ENCODE measurements at places on chromosomes 4 and X.
A peak's percentile ranks its signal among the peaks of the same experiment; 100 is the strongest.

DNA sequence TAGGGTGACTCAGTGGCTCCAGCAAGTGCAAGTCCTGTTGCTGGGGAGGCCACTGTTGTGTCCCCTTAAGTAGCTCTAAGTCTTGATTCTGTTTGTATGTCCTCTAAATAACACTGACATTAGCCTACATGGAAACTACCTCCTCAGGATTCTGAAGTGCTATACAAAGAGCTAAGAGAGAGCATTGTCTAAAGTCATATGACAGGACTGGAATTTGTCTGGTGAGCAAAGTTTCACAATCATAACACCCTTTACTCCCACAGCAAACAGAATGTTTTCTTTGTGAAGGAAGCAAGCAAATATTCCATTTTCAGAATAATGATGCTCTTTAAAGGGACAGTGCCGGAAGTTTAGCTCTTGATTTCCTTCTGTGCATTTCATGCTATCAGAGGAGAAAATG lies 23.4 kb upstream of the CT47A1 start:
- no peak for DNase-seq

GRCh38 chr4:13102092-13102742 lies 381.9 kb downstream of the RAB28 start:
- DNase-seq: no peak

DNA sequence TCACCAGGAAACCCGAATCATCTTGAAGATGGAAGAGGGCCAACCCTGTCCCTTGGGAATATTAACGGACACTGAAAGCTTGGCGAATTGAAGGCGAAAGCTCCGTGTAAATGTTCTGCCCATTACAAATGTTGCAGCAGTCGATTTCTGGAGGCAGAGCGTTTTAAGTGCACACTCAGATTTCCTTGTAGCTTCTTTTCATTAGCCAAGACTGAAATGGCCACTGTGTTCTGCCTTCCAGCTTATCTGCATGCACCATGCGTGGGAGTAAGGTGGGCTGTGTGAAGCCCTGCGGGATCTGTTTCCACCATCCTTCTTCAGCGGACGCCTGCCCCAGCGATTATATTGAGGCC lies 1.3 kb downstream of the SMIM20 start:
- no peak for DNase-seq

- no peak for DNase-seq
These were observed 148.3 kb downstream of the BANK1 start for GRCh38 chr4:101938836-101939235.

DNA sequence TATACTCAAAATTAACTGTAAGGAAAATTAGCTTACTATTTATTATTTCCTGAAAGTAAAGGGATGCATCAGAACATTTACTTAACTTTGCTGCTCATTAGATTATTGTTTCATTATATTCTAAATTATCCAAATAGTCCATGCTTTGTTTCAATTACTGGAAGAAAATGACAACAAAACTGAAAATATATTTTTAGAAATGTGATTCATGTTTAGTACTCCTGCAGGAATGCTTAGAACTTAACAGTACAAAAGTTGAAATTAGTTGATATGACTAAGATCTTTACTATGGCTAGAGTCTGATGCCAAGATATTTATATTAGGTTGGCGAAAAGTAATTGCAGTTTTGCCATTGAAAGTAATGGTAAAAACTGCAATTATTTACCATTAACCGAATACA lies 660.5 kb upstream of the PABPC4L start:
- DNase-seq: no peak

GRCh38 chr4:143391895-143392294 lies 55.2 kb downstream of the GAB1 start:
- no peak for DNase-seq

- no peak for DNase-seq
These were observed 25.9 kb upstream of the LNX1 start for GRCh38 chr4:53617101-53617680.

DNA sequence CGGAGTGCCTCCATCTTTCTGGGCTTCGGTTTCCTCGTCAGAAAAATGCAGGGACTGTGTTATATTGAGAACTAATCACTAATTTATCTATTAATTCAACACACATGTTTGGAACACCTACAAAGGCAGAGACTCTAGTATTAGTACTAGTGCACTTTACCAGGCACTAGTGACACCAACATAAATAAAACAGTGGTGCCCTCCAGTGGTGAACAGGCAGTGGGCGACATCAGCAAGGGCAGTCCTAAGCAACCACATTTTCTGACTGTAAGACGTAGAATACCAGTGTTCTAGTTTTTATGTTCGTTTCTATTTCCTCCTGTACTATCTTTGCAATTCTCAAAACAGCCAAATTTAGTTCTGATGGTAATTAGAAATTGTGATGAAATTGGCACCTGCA lies 69.1 kb upstream of the UCP1 start:
- DNase-seq: peak; percentile 17

DNA sequence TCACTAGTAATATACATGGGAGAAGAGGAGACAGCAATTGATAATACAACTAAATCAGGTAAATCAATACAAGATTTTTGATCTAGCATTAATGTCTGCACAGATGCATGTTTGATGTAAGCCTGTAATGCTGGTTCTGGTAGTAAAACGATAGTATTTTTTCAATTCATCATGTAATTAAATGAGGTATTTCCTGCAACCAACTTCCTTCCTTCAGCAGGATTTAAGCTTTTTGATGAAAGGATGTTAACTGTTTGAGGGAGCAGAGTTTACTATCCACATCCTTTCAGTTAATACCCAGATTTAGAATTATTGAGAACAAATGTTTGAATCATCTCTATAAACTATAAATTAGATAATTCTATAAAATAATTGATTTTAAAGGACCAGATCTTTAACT lies 31.4 kb upstream of the NFKB1 start:
- no peak for DNase-seq

GRCh38 chrX:150062292-150063137 lies 124.2 kb upstream of the EOLA2 start:
- no peak for DNase-seq

- no peak for DNase-seq
These were observed 214.2 kb downstream of the RELL1 start for GRCh38 chr4:37471971-37472370.

DNA sequence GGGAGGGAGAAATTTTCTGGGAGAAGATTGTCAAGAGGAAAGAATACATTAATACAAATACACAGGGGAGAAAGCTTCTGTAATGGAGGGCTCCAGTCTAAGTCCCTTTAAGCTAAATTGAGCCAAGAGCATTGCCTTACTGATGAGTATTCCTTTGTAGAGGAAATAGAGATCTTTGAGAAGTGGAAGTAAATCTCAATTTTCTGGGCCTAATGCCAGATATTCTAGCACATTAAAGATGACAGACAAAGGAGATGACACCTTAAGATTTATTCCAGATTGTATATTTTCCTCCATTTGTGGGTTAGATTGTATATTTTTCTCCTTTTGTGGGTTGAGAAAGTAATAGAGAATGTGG lies 28.5 kb upstream of the SMAD1 start:
- DNase-seq: no peak

GRCh38 chrX:96682516-96682915 lies 2.1 kb upstream of the DIAPH2 start:
- no peak for DNase-seq

GRCh38 chr4:6331018-6331417 lies 61.4 kb downstream of the WFS1 start:
- DNase-seq: no peak

DNA sequence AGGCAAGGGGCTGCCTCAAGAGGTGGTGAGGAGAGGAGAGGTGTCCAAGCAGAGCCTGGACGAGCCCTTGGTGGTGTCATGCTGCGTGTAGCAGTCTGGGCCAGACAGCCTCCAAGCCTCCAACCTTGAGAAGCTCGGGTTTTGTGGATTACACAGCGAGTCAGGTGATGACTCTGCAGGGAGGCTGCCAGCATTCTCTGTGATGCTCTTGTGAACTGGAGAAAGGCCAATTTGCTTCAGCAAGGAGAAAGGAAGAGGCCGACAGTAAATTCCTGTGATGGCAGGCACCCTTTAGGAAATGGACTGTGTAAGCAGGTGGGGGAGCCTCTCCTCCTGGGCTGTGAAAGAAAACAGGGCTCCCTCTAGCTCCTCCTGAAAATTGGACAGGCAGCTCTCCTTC lies 36.0 kb upstream of the CD99L2 start:
- DNase-seq: no peak

DNA sequence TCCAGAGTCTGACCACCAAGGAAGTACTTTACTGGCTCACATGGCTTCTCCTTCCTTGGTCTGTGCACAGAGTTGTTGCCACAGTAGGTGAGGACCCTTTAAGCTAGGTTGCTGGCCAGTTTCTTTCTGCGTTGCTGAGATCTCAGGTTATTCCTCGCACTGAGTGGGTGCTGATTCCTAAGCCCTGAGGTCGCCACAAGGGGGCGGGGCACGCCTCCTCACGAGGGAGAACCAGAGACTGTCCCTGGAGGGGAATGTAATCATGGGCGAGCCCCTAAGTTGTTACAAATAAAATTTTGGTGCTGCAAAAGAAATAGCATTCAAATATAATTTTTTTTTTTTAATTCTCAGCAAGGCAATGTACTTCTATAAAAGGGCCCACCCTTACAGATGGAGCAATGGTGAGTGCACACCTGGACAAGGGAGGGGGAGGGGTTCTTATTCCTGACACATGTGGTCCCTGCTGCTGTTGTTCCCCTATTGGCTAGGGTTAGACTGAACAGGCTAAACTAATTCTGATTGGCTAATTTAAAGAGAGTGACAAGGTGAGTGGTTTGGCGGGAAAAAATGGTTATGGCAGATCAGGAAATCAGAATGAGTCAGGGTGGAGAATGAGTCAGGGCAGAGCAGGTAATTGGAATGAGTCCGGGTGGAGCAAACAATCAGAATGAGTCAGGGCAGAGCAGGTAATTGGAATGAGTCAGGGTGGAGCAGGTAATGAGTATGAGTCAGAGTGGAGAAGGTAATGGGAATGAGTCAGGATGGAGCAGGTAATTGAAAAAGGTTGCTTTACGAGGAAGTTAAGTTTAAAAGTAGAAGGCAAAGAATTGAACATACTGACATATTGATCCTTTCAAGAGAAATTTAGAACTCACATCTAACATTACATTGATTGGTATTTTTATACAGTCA lies 107.5 kb downstream of the VSIG4 start:
- DNase-seq: no peak

GRCh38 chrX:44071847-44072551 lies 98.8 kb upstream of the NDP start:
- DNase-seq: no peak

DNA sequence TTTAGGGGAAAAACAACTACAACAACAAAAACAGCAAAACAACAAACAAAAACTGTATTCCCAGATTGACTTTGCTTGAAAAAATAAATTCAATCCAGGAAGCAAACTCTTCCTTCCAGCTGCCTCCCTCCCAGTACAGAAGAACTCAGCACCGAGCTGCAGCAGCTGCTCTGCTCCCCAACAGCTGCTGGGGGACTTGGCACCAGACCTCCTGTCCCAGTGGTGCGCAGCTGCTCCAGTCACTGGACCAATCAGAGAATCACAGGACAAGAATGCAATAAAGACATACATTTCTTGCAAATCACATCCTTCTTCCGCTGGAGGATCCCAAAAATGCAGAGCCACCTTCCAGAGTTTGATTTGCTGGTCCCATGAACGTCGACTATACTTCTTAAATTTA lies 11.8 kb upstream of the FAM53A start:
- DNase-seq: no peak

DNA sequence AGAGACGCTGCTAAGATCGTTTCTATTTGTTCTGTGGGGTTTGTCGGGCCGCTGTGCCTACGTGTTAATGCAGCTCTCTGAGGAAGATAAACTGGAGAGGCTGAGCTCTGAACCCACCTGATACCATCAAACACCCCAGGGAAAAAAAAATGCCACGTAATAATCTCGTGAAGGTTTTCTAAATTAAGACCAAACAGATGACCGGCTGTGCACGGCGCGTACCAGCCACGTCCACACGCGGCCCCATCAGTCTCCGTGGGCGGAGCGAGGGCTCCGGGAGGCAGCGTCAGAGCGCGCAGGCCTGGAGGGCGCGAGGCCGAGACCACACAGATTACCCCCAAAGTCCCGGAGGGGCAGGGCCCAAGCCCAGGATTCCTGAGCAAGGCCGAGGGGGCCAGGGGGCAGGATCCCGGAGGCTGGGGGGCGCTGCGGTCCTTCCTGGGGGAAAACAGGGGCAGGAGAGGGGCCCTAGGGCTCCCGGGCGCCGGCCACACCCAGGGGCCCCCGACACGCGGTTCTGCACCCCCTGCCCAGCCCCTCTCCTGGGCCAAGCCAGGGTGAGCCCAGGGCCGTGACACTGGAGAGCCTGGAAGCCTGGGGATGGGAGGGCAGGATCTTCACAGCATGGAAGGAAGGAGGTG lies 91.9 kb downstream of the FAM53A start:
- no peak for DNase-seq

- no peak for DNase-seq
These were observed 244.6 kb downstream of the CPXCR1 start for GRCh38 chrX:88991583-88992132.

DNA sequence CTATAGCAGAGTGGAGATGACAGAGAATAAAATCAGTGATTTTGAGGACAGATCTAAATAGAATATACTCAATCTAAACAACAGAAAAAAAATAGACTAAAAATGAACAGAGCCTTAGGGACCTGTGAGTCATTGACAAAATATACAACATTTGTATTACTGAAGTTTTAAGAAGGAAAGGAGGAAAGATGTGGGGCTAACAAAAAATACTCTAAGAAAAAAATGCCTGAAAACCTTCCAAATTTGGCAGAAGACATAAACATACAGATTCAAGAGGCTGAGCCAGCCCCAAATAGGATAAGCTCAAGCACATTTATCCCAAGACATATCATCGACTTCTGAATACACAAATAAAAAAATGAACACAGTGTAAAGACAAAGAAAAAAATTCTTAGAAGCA lies 123.6 kb upstream of the INTU start:
- no peak for DNase-seq

DNA sequence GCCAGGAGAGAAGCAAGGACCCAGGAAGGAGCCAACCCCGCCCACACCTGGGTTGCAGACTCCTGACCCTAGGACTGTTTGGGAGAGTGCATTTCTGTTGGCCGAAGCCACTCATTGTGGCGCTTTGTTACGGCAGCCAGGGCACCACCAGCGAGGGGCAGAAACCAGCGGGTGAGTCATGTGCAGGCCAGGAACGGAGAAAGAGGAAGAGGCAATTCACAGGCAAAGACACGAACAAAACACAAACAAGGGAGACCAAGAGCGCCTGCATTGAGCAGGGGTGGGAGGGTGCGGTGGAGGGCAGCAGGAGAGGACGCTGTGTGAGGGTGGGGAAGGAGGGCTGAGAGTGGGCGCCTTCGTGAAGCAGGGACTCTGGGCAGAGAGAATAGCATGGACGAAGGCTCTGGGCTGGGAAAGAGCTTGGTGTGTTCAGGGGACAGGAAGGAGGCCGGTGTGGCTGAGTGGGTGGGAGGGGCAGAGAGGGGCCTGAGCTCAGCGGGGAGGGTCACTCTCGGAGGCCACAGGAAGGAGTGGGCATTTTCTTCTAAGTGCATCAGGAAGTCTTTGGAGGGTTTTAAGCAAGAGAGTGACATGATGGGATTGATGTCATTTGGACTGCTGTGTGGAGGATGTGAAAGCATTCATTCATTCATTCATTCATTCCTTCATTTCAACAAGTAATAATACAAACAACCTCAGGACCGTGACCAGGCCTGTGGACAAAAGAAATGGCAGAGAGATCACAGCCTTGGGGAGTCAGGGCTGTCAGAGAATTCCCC lies 12.2 kb upstream of the WFS1 start:
- no peak for DNase-seq

Data from stimulated activated CD4-positive, alpha-beta T cell treated with anti-CD3 and anti-CD28 coated beads, Interleukin-15, amount 100 ng/mL, for 48 hours (primary cell).